ENCODE measurements at places on chromosomes 6 and 20.

- DNase-seq: no peak
Observed at GRCh38 chr20:3767110-3767426, 485 bp downstream of the ADISSP start.

DNA sequence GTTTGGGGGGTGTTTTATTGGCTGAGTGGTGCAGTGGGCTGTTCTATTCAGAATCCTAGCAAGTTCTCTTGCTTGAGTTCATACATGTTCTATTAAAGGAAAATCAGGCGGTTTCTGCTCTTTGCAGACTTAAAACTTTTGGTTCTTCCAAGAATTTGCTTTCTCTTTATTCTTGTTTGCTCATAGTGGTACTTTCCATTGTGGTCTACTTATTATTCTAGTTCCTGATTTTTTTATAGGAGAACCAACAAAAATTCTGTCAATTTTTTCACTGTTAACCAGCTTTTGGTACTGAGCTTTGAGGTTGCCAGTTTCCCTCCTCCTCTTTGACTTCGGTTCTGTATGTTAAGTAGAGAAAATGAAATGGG, 6.7 kb downstream of the AFDN start:
- no peak for DNase-seq

DNA sequence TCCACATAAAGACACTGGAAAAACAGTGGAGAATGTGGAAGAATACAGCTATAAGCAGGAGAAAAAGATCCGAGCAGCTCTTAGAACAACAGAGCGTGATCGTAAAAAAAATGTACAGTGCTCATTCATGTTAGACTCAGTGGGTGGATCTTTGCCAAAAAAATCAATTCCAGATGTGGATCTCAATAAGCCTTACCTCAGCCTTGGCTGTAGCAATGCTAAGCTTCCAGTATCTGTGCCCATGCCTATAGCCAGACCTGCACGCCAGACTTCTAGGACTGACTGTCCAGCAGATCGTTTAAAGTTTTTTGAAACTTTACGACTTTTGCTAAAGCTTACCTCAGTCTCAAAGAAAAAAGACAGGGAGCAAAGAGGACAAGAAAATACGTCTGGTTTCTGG, 57.1 kb downstream of the MAP3K4 start:
- no peak for DNase-seq

- DNase-seq: no peak
Observed at GRCh38 chr6:21993841-21994240, 303.0 kb downstream of the PRL start.

- peak; percentile 17 for DNase-seq
Observed at GRCh38 chr6:159931112-159931511, 37.8 kb upstream of the IGF2R start.

GRCh38 chr6:27287751-27288135, 24.3 kb downstream of the POM121L2 start:
- no peak for DNase-seq

DNA sequence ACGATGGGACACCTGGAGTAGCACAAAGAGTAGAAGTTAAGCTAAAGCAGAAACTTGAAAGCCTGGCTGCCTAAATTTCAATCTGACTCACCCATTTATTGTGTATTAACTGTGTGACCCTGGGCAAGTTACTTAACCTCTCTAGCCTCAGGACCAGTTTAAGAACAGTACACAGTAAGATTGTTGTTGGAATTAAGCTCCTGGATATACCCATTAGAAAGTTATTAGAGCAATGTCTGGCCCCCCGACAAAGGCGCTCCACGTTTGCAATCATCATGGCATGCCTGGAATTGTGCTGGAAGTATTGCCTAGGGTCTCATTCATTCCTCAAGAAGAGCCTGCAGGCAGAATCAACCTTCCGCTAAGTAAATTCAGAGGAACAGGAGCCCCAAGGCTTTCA, 1.4 kb downstream of the SDC4 start:
- no peak for DNase-seq

DNA sequence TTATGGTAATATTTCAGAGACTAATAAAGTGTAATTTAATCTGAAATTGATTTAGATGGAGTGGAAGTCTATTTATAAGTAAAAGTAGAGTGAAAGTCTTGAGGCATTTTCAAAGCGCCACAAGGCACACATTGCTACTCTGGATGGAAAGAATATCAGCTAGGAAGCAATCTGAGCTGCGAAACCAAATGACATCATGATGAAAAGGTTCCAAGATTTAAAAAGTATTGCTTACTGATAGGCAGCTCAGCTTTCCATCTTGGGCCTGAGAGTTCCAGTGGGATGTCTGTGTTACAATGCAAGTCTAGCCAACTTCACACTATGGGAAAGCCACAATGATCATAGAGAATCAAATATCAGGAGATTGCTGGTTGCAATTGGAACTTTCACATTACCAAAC, 126.9 kb upstream of the VGLL2 start:
- no peak for DNase-seq

GRCh38 chr6:25359191-25359861, 80.2 kb downstream of the CARMIL1 start:
- DNase-seq: no peak

GRCh38 chr6:67285770-67286495, 1349.1 kb upstream of the ADGRB3 start:
- DNase-seq: no peak

Data from activated naive CD4-positive, alpha-beta T cell treated with anti-CD3 and anti-CD28 coated beads, Interleukin-2, amount 50 U/mL, for 16 hours (primary cell).